Memory B cell (primary cell): ENCODE measurements at places on chromosomes 11 and 22.

GRCh38 chr11:75388386-75389275 is 10.7 kb upstream of the RPS3 start:
- H3K4me3 ChIP-seq = no peak overlapping the region
- DNase-seq = peak; percentile 68
- peaks cover 2% of the 10 kb centered on the region for H3K4me1 ChIP-seq
- peaks cover 6% of the 10 kb centered on the region for H3K27me3 ChIP-seq
- H3K27ac ChIP-seq = no peak overlapping the region
- H3K36me3 ChIP-seq = no peaks in the 10 kb centered on the region

DNA sequence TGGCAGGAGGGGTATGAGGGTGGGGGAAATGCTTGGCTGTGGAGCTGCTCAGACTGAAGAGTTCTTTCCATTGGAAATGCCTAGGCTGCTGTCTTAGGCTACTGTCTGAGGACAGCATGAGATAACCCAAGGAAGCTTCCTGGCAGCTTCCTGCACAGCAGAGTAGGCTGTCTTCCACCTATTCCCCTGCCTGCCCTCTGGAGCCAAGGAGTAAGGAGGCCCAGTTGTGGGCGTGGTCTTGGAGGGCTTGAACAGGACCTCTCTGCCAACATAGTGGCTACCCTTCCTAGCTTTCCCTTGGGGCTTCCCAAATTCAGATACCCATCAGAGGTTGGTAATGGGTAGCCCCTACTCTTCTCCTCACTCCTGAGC is 25.9 kb downstream of the PHLDB1 start:
- peaks cover 3% of the 10 kb centered on the region for H3K4me1 ChIP-seq
- H3K27ac ChIP-seq = no peak overlapping the region
- no peak overlapping the region for H3K4me3 ChIP-seq
- peaks cover 15% of the 10 kb centered on the region for H3K27me3 ChIP-seq
- no peak for DNase-seq

DNA sequence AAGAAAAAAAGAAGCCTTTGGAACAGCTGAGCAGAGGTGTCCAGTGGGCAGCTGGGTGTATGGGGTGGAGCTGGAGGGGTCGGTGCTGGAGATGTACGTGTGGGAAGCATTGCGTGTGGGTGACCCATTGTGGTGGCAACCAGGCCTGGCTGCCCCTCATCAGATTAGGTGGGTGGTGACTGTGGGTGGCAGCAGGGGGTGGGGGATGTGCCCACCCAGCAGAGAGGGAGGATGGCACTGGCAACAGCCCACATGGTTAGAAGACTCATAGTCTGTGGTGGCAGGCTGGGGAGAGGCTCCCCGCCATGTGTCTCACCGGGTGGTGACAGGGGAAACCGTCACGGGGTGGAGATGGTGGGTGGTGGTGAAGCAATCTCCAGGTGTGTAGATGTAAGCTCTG is 27.6 kb downstream of the TP53I11 start:
- H3K4me1 ChIP-seq = no peaks in the 10 kb centered on the region
- no peak overlapping the region for H3K27ac ChIP-seq
- no peak overlapping the region for H3K4me3 ChIP-seq
- no peaks in the 10 kb centered on the region for H3K36me3 ChIP-seq

GRCh38 chr11:17766590-17766989 is 32.0 kb downstream of the KCNC1 start:
- no peak overlapping the region for H3K4me3 ChIP-seq
- H3K27me3 ChIP-seq = peaks cover 14% of the 10 kb centered on the region
- H3K27ac ChIP-seq = no peak overlapping the region
- no peak for DNase-seq
- no peaks in the 10 kb centered on the region for H3K36me3 ChIP-seq

DNA sequence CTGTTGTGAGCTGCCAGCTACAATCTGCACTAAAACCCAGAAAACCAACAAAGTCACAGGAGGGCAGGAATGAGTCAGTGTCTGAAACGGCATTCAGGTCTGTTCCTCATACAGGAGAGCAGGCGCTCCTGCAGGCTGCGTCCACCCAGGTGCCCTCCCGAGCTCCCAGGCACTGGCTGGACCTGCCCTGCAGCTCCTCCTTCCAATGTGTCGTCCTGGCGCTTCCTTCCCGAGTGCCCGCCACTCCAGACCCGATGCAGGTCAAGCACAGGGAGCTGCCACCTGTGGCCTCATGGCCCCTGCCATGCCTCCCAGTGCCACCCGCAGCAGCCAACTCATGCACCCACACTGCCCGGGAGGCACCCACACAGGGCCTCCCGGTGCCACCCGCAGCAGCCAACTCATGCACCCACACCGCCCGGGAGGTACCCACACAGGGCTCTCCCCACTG is 12.0 kb downstream of the BRD1 start:
- peaks cover 18% of the 10 kb centered on the region for H3K4me1 ChIP-seq
- H3K4me3 ChIP-seq = no peak overlapping the region
- no peak overlapping the region for H3K27ac ChIP-seq
- no peaks in the 10 kb centered on the region for H3K27me3 ChIP-seq

DNA sequence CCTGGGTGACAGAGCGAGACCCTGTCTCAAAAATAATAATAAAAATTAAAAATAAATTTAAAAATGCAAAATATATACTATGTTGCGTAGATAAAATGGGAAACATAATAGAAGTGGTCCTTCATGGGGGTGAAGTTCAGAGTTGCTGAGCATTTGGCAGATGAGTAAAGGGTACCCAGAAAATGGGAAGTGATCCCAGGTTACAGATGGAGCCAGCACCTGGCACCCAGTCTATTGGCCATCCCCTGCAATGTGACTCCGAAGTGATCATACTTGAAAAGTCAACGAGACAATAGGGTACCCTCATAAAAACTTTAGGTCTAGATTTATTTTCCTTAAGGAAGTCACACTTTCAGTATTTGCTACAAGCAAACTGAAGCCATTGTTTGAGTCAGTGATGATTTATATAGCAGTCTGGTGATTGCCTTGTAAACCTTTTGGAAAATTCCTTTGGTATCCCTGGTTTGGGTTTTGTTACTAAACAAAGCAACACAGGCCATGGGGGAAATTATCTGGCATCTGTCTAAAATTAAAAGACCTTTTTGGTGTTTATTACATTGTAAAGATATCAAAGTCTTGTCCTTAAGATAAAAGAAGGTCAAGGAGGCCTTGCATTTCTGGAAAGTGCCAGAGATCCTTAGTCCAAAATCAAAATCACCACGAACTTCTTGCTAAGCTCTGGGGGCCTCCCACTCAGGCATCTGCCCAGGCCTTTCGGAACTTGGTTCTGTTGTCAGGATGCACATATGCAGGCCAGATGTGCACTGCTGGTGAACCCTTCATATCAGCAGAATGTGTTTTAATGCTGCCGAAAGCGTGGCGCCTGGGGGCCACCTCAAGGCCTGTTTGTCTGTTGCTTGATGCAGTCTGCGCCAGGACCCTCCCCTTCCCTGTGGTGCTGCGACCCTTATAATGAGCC is 4.3 kb downstream of the SMARCB1 start:
- peaks cover 14% of the 10 kb centered on the region for H3K36me3 ChIP-seq
- H3K27me3 ChIP-seq = no peaks in the 10 kb centered on the region
- H3K4me3 ChIP-seq = no peak overlapping the region
- DNase-seq = no peak
- no peak overlapping the region for H3K27ac ChIP-seq
- H3K4me1 ChIP-seq = peaks cover 11% of the 10 kb centered on the region

DNA sequence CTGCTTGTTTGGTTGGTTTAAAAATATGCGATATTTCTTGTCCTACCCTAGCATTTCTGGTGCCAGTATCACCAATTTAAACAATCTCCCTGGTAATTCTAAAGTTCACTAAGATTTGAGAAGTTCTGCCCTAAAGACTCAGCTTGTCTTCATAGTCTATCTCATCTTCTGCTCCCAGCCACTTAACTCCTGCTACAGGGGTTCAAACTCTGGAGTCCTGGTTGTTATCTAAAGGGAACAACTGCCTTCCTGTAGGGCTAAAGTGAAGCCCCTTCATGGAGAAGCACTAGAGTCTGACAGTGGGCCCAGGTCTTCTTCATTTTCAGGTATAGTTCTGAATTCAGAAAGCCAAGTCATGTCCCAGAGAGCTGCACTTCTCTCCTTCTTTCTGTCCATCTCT is 73.2 kb downstream of the CTNND1 start:
- no peak for DNase-seq
- no peaks in the 10 kb centered on the region for H3K36me3 ChIP-seq
- H3K4me1 ChIP-seq = no peaks in the 10 kb centered on the region

DNA sequence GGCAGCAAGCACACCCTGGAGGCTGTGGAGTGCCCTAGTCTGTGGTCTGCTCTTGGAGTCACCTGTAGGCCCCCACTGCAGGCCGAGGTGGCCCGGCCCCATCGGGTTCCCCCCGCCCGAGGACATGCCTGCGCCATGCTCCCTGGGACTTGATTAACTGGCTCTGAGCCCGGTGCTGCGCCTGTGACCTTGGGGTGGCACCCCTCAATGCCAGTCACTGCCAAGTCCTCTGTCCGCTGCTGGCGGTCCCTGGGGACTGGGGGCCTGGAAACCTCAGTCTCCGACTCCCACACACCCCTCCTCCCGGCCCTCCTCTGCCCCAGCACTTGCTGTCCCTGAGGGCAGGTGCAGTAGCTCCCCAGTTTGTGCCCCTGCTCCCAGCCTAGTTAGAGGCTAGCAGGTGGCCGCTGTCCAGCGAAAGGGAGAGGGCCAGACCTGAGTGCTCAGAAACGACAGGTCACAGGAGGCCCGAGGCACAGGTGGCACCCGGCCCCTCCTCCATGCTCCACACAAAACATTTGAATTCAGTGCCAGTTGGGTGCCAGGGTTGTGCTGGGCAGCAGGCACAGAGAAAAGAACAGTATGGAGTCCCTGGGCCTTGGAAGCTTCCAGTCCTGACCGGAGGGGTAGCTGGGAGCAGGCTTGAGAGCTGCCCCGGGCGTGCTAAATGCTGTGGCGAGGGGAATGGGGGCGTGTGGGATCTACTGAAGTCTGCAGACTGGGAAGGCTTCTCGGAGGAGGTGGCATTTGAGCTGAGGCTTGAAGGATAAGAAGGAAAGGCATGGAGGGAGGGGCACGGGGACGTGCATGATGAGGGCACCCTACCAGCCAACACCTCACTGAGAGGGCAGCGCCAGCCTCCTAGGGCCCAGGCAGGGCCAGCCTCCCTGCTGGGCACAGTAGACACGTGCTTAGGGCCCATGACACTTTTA is 16.4 kb upstream of the FLRT1 start:
- peaks cover 2% of the 10 kb centered on the region for H3K27me3 ChIP-seq
- H3K27ac ChIP-seq = no peak overlapping the region
- H3K4me1 ChIP-seq = no peaks in the 10 kb centered on the region
- DNase-seq = no peak
- no peaks in the 10 kb centered on the region for H3K36me3 ChIP-seq

- no peaks in the 10 kb centered on the region for H3K27me3 ChIP-seq
- H3K4me1 ChIP-seq = no peaks in the 10 kb centered on the region
- no peak overlapping the region for H3K4me3 ChIP-seq
- no peak for DNase-seq
- H3K27ac ChIP-seq = no peak overlapping the region
These were observed 174.4 kb downstream of the SWAP70 start for GRCh38 chr11:9838229-9838628.

GRCh38 chr11:72191961-72192381 is at the start of gene FOLR1:
TSS of gene FOLR1 (plus strand) at chr11:72192140. CDS start at chr11:72192174, 34 bp downstream.
- H3K36me3 ChIP-seq = no peaks in the 10 kb centered on the region
- no peak for DNase-seq
- peaks cover 2% of the 10 kb centered on the region for H3K4me1 ChIP-seq
- no peaks in the 10 kb centered on the region for H3K27me3 ChIP-seq
- no peak within 1 kb of the TSS for H3K27ac ChIP-seq

DNA sequence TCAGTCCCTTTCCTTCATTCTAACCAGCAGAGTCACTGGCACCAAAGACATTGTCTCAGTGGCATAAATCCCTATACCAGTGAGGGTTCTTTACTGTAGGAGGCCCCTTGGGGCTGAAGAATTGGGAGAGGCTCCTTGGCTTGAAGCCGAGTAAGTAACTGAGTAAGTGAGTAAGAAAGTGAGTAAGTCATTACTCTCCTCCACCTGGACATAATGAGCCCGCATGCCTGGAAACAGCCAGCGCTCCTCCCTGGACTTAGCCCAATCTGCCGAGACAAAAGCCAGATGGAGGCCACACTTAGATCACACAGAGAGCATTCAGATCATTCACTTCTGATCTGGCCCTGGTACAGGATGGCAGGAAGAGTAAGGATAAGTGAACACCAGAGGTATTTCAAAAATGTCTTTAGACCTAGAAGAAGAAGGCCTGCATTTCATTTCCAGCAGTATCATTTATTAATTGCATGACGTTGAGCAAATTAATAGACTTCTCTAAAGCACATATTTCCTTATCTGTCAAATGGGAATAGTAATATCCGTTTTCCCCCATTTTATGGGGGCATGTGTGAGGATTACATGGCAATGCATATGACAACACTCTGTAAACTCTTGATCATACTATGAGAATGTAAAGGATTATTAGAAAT is 8.2 kb upstream of the MICAL3 start:
- DNase-seq = no peak
- no peaks in the 10 kb centered on the region for H3K27me3 ChIP-seq
- H3K36me3 ChIP-seq = no peaks in the 10 kb centered on the region
- H3K4me1 ChIP-seq = peaks cover 6% of the 10 kb centered on the region
- no peak overlapping the region for H3K27ac ChIP-seq

- no peak overlapping the region for H3K27ac ChIP-seq
- peaks cover 3% of the 10 kb centered on the region for H3K4me1 ChIP-seq
- no peak for DNase-seq
- H3K4me3 ChIP-seq = no peak overlapping the region
- H3K36me3 ChIP-seq = peaks cover 2% of the 10 kb centered on the region
- no peaks in the 10 kb centered on the region for H3K27me3 ChIP-seq
These were observed 37.8 kb downstream of the ARRB1 start for GRCh38 chr11:75313513-75314272.

DNA sequence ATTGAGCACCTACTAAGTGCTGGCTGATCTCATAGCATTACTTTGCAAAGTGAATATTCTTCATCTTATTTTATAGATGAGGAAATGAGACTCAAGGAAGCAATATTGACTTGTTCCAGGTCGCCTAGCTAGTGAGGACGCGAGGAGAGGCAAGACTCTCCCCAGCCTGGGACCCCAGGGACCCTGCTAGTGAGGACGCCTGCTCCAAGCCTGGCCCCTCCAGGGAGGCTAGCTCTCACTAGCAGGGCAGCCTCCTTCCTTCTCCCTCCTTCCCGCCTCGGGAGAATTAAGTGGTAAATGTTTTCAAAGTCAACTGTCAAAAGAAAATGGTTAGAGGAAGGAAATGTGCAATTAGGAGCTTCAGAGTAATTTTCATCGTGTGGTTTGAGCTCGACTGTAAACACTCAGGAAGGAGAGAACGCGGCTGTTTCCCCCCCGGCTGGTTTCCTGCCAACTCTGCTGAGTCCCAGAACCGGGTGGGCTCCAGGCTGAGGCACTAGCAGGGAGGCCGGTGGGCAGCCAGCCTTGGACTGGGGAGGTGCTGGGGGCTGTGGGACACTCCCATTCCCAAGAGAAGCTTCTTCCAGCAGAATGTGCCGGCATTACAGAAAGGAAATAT is 17.9 kb downstream of the MYEOV start:
- DNase-seq = no peak
- peak overlapping the region; percentile 13 for H3K27ac ChIP-seq
- peaks cover 22% of the 10 kb centered on the region for H3K4me1 ChIP-seq
- H3K27me3 ChIP-seq = no peaks in the 10 kb centered on the region
- peak overlapping the region; percentile 1 for H3K4me3 ChIP-seq

- peaks cover 10% of the 10 kb centered on the region for H3K27me3 ChIP-seq
- no peak overlapping the region for H3K4me3 ChIP-seq
- DNase-seq = no peak
- no peak overlapping the region for H3K27ac ChIP-seq
- H3K36me3 ChIP-seq = no peaks in the 10 kb centered on the region
- H3K4me1 ChIP-seq = peaks cover 3% of the 10 kb centered on the region
These were observed 47.7 kb downstream of the SLC22A9 start for GRCh38 chr11:63417174-63417852.

- no peak overlapping the region for H3K4me3 ChIP-seq
- H3K27me3 ChIP-seq = no peaks in the 10 kb centered on the region
- no peaks in the 10 kb centered on the region for H3K4me1 ChIP-seq
- H3K27ac ChIP-seq = no peak overlapping the region
- DNase-seq = no peak
These were observed 322.8 kb downstream of the GUCY1A2 start for GRCh38 chr11:106695506-106695905.
